Kidney epithelial cell (primary cell): ENCODE measurements at places on chromosomes 13 and 19. TPM values are rescaled to one million over a fixed set of nuclear protein-coding genes. Genes with fewer than 3 reads are reported as not detected.

DNA sequence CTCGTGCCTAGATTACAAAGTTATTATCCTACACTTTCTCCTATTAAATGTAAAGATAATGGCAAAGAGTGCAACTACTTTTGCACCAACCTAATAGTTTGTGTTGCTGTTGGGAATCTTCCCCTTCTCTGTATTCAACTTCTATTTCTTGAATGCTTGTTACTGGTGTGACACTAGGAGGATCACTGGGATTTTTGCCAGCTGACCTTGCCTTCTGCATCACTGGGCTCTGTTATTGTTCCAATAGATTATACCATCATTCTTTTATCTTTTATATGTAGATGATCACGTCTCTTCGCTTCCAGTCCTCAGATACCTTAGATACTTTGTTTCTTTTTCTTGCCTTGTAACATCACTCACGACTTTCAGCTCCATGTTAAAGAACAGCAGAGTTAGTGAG, 3.5 kb upstream of the OR10H4 start:
- no peak for DNase-seq

GRCh38 chr13:112874751-112875300, 94.2 kb upstream of the MCF2L start:
- no peak for DNase-seq

GRCh38 chr19:12494260-12494860, 9.7 kb upstream of the ZNF709 start:
- DNase-seq, result no peak

The ADAMTSL5 gene
- total RNA-seq, result 0.58 and 1.8 TPM in 2 replicates

The ZNF132 gene
- 4.2 and 4.8 TPM in 2 replicates for total RNA-seq

The SPRY2 gene
- total RNA-seq, result 18.1 and 20.9 TPM in 2 replicates

DNA sequence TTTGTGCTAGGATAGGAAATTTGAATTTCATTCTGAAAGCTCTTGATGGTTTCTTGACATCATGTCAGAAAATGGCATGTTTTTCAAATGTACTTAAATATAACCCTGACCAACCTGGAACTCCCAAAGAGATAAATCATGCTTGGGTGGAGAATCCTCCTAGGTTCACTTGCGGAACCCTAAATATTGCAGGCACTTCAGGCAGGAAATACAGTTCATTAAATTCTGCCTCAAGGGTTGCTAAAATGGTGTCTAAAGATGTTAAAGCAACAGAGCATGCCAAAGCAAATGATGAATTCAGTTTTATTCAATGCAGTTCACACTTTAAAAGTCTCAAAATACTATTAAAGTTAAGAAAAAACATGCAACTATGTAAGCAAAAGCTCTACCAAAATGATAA, 415.9 kb downstream of the SLITRK6 start:
- no peak for DNase-seq

GRCh38 chr19:48543121-48543710, 8.8 kb upstream of the SULT2B1 start:
- DNase-seq, result no peak

DNA sequence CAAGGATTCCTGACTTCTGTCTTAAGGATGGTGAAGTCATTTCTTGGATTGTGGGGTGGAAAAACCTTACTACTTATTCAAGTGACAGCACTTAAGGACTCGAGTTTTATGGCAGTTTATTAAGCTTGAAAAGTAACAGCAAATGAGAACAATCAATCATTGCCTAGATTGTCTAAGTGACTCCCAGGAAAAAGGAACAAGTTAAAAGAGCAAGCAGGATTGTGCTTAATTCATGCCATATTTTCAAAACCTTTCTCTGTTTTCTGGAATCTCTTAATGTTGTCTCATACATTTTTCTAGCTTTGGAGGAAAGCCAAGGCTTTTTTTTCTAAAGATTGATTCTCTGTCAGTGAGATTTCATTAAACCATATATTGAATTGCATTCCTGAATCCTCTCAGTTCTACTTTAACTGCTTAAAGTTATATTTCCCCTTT, 236.2 kb upstream of the HTR2A start:
- no peak for DNase-seq

GRCh38 chr13:98576963-98577835, at the start of gene STK24:
Gene STK24, minus strand, starts transcription at chr13:98577107. Its CDS starts 321 bp downstream, at chr13:98576786.
- DNase-seq, result no peak

The COX7A1 gene
- 1.0 and 1.4 TPM in 2 replicates for total RNA-seq

GRCh38 chr13:28744091-28744536, 25.3 kb upstream of the SLC46A3 start:
- no peak for DNase-seq

The CGB2 gene
- total RNA-seq, result 1.9 and 5.1 TPM in 2 replicates

DNA sequence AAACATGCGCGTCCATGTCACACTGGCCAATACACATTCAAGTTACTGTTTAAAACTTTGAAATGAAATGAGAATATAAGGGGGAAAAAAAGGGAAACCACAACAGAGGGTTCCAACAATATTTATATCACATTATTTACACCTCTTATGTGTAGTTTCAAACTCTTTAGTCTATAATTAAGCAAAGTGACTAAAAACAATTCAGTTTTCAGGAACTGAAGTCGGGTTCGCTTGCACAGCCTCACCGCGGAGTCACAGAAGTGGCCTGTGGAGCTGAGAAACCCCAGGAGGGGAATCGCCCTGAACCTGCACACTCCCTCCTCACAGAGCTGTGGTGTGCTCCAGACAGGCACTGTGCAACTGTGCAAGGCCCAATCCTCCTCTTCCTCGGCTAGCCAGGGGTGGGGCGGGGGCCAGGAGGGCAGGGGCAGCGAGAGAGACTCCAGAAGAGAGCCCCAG, 75.9 kb downstream of the STK24 start:
- no peak for DNase-seq
